ENCODE measurements at places on chromosomes 1 and 21. TPM values are rescaled to one million over a fixed set of nuclear protein-coding genes. Genes with fewer than 3 reads are reported as not detected.

Gene DTL
- 36.7 TPM for total RNA-seq

Gene STUM
- total RNA-seq, result 0.03 TPM

Gene FCRL2
- not detected for total RNA-seq

Gene VCAM1
- total RNA-seq, result 11.0 TPM

Gene DNASE2B
- total RNA-seq, result not detected

Gene SLC1A7
- total RNA-seq, result 4.5 TPM

Gene FAF1
- total RNA-seq, result 81.7 TPM

Gene NPPB
- total RNA-seq, result 320 TPM

Gene MYOC
- not detected for total RNA-seq

Gene ANKRD65
- total RNA-seq, result not detected

- no peak for DNase-seq
Observed at GRCh38 chr1:218371927-218372672, 27.0 kb downstream of the TGFB2 start.

DNA sequence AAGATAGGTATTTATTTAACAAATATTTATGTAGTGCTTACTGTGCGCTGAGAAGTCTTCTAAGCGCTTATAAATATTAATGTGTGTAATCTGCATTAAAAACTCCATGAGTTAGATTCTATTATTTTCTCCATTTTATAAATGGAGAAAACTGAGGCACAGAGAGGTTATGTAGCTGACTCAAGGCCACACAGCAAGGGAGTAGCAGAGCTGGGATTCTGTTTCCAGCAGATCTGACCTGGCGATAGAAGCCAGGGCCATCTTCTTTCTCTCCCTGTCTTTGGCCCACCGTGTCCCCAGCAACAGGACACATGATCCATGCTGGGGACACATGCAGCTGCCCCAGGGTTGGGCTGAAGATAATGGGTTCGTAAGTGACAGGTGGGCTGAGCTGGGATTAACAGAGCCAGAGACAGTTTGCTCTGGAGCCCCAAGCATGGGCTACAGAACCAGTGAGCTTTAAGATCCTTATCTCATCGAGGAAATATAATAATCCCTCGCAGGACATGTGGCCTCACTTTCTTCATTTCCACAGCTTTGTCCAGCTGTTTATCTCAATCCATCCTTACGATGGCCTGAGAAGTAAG, 30.3 kb downstream of the IGSF21 start:
- DNase-seq, result no peak

GRCh38 chr1:15969321-15969880, 6.5 kb downstream of the ZBTB17 start:
- DNase-seq, result no peak

DNA sequence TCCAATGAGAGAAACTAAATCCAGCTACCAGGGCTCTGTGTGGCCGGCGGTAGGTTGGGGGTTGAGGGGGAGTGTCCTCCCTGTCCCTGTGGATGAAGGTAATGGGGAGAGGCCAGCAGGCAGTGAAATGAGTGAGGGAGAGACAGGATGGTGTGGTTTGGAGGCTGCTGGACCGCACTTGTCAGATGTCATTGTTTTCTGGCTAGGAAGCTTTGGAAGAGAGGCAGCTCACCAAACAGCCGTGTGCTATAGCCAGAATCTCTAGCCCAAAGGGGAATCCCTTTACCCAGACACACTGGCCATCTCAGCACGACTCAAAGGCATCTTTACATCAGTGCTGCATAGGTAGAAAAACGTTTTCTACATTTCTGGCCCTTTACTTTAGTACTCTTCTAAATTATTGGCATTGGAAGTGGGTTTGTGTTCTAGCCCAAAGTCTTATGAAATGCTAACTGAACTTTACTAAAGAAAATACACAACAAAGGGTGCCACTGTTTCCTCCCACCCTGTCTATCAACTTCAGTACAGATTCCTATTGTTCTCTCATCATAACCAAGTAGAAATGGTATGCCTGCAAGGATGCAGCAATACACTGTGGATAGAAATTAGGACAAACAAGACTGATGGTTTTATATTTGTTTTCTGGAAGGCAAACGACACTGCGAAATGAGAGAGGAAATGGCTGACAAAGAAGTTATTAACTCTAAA, 95.9 kb upstream of the COA6 start:
- DNase-seq, result no peak

- DNase-seq, result no peak
Observed at GRCh38 chr1:149925345-149925744, 2.3 kb downstream of the SF3B4 start.

DNA sequence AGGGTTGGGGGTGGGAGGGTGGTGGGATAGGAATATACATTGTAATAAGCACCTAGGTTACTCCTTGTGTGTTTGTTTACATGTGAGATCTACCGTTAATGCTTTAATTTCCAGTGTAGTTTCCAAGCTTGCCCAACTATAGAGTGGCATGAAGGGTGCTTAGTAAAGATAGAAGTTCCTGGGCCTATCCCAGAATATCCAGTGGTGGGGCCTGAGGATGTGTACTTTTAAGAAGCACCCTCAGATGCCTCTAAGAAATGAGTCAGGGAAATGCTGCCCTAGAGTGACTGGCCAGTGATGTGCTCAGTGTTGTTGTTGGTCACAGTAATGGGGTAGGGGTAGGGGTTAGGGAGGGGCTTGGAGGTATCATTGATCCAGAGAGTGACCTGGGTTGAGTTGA, 141.3 kb downstream of the TSEN15 start:
- no peak for DNase-seq

- no peak for DNase-seq
Observed at GRCh38 chr1:104699433-104699832, 949.7 kb downstream of the AMY1C start.

- DNase-seq, result no peak
Observed at GRCh38 chr1:177302357-177303044, 131.7 kb downstream of the BRINP2 start.

- no peak for DNase-seq
Observed at GRCh38 chr1:113751516-113751915, 7.8 kb downstream of the PHTF1 start.

- DNase-seq, result no peak
Observed at GRCh38 chr21:29209696-29210095, 79.3 kb downstream of the MAP3K7CL start.

DNA sequence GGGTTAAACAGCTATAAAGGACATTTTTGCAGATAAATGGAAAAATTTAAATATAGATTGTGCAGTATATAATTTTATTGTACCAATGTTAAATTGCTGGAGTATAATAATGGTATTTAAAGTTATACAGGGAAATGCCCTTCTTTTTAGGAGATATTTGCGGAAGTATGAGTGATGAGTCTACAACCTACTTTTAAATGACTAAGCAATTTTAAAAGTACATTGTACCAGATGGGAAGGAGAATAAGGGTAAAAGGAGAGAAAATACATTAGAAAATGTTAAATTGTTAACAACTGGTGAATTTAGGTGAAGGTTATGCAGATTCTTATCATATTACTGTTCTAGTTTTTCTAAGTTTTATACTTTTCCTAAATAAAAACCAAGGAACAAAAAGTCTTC, 91.8 kb downstream of the ZZZ3 start:
- DNase-seq, result no peak

DNA sequence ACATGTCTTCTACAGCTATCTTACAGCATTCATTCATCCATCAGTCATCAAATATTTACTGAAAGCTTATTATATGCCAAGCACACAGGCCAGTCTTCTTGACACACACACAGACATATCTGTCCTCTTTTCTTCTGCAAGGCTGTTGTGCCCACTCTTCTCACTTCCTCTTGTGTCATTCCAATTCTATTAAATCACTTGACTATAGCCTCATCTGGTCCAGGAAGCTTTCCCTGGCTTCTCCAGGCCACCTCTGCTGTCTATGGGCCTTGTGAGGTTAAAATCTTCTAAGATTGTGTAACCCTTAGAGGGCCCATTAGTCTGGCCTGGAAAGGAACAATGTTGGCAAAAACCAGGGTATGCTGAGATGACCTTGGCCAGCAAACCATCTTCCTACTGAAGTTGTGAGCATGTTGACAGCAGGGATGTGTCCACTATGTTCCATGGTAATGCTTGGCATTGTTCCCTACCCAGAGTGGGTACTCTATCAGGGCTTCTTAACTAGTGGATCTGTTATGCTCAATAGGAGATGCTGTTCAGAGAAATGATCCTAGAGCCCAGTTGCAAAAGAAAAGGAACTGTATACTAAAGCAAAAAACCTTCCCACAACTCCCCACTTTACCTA, 5.3 kb downstream of the TRAF3IP3 start:
- DNase-seq, result no peak

DNA sequence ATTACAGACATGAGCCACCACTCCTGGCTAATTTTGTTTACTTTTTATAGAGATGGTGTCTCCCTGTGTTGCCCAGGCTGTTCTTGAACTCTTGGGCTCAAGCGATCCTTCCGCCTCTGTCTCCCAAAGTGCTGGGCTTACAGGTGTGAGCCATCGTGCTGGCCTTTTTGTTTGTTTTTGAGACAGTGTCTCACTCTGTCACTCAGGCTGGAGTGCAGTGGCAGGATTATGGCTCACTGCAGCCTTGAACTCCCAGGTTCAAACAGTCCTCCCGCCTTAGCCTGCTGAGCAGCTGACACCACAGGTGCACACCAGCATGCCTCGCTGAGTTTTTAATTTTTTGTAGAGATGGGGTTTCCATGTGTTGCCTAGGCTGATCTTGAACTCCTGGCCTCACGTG, 49.1 kb downstream of the ADARB1 start:
- DNase-seq, result no peak

GRCh38 chr1:15760520-15761211, 2.1 kb downstream of the FBLIM1 start:
- peak; percentile 93 for DNase-seq

GRCh38 chr1:110524311-110525248, 5.6 kb upstream of the KCNA10 start:
- peak; percentile 12 for DNase-seq

DNA sequence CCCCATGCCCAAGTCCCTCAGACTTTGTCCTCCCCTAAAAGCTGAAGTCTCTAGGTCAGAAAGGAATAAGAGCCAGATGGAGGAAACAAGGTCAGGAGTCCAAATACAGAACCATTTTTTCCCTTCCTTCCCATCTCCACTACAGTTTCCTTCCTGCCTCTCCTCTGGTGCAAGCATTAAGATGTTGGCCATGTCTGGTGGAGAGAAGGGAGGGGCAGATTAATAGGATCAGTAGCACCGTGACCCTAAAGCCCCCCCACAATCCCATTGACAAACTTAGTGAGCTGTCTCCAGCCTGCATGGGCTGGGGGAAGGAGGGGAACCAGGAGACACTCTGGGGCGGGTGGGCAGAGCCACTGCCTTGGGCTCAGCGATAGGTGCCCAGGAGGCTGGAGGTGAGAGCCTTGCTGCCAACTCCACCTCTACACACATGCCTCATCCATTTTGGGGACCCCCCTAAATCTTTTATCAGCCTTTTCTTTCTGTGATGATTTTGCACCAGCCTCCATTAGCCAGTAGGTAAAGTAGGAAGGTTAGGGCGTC, 59.8 kb downstream of the RHBG start:
- DNase-seq, result no peak

- no peak for DNase-seq
Observed at GRCh38 chr1:44605914-44606615, 68.2 kb downstream of the TMEM53 start.

GRCh38 chr1:110136911-110137310, 13.4 kb upstream of the SLC6A17 start:
- no peak for DNase-seq

- DNase-seq, result no peak
Observed at GRCh38 chr1:15876357-15877055, 29.0 kb downstream of the SPEN start.

- DNase-seq, result no peak
Observed at GRCh38 chr21:18776936-18777335, 373.4 kb upstream of the TMPRSS15 start.

- no peak for DNase-seq
Observed at GRCh38 chr1:74468982-74469603, 43.3 kb downstream of the LRRC53 start.

GRCh38 chr1:167904652-167905130, 9.2 kb downstream of the ADCY10 start:
- DNase-seq, result peak; percentile 78

- no peak for DNase-seq
Observed at GRCh38 chr1:183600634-183601033, 10.4 kb upstream of the NCF2 start.

DNA sequence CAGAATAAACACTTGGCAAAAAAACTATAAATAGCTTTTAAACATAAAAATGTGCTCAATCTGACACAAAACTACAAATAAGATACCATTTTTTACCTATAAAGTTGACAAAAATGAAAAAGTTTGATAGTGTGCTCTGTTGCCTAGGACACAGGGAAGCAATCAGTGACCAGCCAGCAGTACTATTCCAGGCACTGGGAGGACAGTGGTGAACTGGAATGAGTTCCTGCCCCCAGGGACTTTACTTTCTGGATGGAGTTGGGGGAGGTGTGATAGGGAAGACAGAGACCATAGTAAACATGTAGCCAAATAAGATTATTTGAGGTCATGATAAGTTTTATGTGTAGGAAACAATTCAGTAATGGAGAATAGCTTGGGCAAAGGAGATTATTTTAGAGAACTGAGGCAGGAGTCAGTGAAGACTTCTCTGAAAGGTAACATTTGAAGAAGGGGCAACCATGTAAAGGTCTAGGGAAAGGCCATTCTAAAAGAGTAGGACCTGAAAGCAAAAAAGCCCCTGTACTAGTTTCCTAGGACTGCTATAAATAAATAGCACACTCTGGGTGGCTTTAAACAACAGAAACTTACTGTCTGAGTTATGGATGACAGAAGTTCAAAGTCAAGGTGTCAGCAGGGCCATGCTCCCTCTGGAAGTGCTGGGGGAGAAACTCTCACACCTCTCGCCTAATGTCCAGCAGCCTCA, 42.0 kb downstream of the EEIG2 start:
- no peak for DNase-seq

Measured in SJSA1 (cell line).